ENCODE measurements at places on chromosomes 12 and 14. TPM values are rescaled to one million over a fixed set of nuclear protein-coding genes. Genes with fewer than 3 reads are reported as not detected.

RIPK3 gene
- polyA plus RNA-seq = 1.7 TPM

RPS6KA5 gene
- 7.1 TPM for polyA plus RNA-seq

- DNase-seq = no peak
Observed at GRCh38 chr12:65662590-65662989, 161.7 kb upstream of the HMGA2 start.

- DNase-seq = no peak
Observed at GRCh38 chr12:49189731-49190716, 1.1 kb upstream of the TUBA1A start.

- no peak for DNase-seq
Observed at GRCh38 chr12:19771858-19772257, 332.6 kb downstream of the AEBP2 start.

C12orf42 gene
- 3.0 TPM for polyA plus RNA-seq

DNA sequence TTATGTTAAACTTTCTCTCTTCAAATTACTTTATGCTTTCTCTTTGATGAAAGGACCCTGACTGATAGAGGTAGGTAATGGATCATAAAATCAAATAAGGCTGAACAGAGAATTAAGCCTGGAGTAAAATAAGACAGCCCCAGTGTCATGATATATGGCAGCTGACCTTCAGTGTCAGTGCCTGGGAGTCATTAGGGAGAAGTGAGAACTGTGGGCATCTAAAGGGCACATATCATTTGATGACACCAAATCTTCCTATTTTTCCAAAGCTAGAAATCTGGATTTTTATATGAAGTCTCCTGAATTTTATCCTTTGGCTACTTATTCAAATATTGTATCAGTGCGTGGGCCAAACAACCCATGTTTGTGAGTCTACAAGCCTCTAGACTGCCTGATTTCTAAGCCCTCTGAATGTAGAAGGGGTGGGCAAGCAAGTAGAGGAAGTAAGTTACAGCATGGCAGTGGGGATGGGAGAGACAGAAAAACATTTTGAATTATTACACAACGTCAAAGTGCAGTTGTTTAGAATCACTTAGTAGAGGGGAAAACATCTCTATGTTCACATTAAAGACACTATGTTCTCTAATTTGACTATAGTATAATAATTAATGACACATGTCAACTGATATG is 10.0 kb downstream of the SLC39A9 start:
- DNase-seq = no peak

- no peak for DNase-seq
Observed at GRCh38 chr14:42130815-42131214, 524.1 kb downstream of the LRFN5 start.

DNA sequence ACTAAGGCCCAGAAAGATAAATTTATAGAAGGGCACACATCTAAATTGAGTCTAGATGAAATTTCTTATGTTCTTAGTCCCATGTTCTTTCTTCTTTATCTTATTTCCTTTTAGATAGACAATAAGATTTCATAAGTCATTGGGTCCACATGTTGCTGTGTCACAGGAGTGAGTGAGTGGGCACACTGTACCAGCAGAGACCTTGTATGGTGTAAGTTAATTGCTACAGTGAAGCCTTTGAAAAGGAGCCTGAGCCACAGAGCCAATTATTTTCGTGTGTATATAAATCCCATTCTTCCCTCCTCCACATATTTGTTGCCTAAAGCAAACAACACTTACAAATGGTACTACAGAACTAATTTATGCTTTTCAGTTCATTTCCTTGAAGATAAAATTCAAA is 79.1 kb downstream of the GRIP1 start:
- DNase-seq = no peak

TAS2R7 gene
- not detected for polyA plus RNA-seq

PPP1R36 gene
- polyA plus RNA-seq = 0.55 TPM

RPL10L gene
- polyA plus RNA-seq = 0.25 TPM

- DNase-seq = no peak
Observed at GRCh38 chr14:49816844-49817243, 35.7 kb downstream of the NEMF start.

GRCh38 chr12:44375694-44376093 is 500.4 kb downstream of the NELL2 start:
- no peak for DNase-seq

DNA sequence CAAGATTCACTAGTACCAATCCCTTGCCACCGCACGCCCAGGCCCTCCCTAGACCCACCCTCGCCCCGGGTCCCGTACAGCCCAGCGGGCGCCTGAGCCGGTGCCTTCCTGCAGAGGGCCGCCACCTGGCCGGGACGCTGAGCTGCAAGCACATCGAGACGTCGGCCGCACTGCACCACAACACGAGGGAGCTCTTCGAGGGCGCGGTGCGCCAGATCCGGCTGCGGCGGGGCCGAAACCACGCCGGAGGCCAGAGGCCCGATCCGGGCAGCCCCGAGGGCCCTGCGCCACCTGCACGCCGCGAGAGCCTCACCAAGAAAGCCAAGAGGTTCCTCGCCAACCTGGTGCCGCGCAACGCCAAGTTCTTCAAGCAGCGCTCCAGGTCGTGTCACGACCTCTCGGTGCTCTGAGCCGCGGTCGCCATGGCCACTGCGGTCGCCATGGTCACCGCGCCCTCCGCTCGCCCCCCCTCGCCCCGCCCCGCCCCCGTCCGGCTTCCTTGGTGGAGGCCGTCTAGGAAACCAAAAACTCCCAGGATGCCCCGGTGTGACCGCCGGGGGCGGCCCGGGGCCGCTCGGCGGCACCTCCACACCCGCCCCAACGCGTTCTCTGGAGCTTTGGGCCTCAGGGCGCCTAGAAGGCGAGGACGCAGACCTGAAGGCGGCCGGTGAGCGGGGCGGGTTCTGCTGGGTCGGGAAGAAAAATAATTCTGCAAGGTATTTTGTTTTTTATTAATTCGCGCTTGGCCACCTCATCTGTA is 3.7 kb downstream of the REM2 start:
- DNase-seq = peak; percentile 45

SERPINA6 gene
- not detected for polyA plus RNA-seq

GAPDH gene
- 2,569 TPM for polyA plus RNA-seq

- no peak for DNase-seq
Observed at GRCh38 chr12:51351913-51352532, 5.5 kb upstream of the CELA1 start.

- DNase-seq = no peak
Observed at GRCh38 chr14:104515059-104515810, 64.3 kb upstream of the C14orf180 start.

- no peak for DNase-seq
Observed at GRCh38 chr12:61956545-61956944, 303.7 kb upstream of the USP15 start.

- no peak for DNase-seq
Observed at GRCh38 chr12:50572760-50573159, 68.0 kb downstream of the DIP2B start.

- no peak for DNase-seq
Observed at GRCh38 chr12:49126852-49127763, 4.1 kb downstream of the TUBA1B start.

GRCh38 chr14:76946753-76947077 is 81.8 kb downstream of the IRF2BPL start:
- no peak for DNase-seq

MYH6 gene
- 7.7 TPM for polyA plus RNA-seq

- no peak for DNase-seq
Observed at GRCh38 chr14:89807151-89807550, 147.4 kb downstream of the EFCAB11 start.

HAL gene
- polyA plus RNA-seq = 0.82 TPM

GRCh38 chr12:14471497-14471896 is 96.2 kb downstream of the PLBD1 start:
- DNase-seq = no peak

PIK3C2G gene
- polyA plus RNA-seq = not detected

CEBPE gene
- not detected for polyA plus RNA-seq

GRCh38 chr14:29339494-29340172 is 573.0 kb downstream of the FOXG1 start:
- DNase-seq = no peak

DNA sequence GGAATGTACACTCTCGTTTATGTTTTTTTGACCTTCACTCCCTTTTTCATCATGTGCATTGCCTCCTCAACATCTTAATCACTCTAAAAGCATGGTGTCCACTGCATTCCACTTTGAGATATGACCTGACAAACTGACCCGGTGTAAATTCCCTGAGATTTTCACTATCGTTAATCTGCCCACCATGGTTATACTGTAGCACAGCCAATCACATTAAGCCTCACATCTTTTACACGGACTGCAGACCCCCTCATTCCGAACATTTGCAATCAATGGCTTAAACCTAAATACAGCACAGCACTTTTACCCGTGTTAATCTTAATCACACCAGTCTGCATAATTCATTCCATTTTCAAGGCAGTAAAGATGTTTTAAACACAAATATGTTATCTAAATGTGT is 2.4 kb downstream of the RERG start:
- DNase-seq = no peak

DNA sequence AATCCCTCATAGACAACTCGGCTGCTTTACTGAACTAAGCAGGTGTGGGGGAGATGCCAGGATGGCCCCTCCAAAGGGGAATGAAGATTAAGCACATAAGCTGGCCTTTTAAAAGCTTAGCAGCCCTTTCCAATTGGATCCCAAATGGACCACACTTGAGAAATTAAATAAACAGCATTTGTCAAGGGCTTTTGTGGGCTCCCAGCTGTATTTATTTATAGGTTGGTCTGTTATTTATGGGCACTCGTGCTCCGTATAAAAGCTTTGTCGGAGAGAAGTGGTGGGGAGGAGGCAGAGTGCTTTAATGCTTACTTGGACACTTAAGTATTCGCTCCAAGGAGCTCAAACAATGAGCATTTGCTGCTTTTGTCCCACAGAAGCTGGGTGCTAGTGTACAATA is 580.2 kb downstream of the MED13L start:
- no peak for DNase-seq

SCN8A gene
- 1.0 TPM for polyA plus RNA-seq

DNA sequence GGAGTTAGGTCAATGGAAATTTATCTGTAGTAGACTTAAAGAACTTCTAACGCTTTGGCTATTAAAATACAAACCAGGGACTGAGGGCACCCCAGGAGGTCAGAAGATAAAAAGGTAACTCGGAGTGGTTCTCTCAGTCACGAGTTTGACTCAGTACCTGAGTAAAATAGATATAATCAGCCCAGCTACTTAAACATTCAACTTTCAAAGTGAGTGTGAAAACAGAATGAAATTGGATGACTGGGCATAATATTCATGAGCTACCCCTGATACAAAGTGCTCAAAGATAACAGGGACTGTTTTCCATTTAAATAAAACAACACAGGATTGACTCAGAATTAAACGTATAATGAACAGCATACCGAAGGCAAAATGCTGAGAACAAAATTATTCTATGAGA is 75.0 kb downstream of the FOXN3 start:
- no peak for DNase-seq

DNA sequence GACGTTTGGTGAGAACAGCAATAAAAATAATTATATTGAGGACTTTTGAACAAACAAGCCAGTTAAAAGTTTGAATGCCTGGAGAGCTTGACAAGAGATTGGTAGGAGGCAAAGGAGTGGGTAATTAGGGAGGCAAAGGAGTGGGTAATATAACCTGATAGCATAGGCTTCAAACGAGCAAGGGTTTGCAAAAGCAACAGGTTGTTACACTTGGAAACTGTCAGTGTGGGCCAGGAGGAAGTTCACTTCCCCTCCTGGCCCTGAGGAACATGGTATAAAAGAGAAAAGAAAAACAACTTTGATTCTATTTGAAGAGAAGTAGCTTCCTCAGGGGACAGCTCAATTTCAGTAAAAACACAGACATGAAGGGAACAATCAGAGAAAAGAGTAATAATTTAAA is 121.7 kb downstream of the CCER1 start:
- DNase-seq = no peak

GRCh38 chr12:34403706-34404376 is 381.5 kb downstream of the ALG10 start:
- no peak for DNase-seq

DNA sequence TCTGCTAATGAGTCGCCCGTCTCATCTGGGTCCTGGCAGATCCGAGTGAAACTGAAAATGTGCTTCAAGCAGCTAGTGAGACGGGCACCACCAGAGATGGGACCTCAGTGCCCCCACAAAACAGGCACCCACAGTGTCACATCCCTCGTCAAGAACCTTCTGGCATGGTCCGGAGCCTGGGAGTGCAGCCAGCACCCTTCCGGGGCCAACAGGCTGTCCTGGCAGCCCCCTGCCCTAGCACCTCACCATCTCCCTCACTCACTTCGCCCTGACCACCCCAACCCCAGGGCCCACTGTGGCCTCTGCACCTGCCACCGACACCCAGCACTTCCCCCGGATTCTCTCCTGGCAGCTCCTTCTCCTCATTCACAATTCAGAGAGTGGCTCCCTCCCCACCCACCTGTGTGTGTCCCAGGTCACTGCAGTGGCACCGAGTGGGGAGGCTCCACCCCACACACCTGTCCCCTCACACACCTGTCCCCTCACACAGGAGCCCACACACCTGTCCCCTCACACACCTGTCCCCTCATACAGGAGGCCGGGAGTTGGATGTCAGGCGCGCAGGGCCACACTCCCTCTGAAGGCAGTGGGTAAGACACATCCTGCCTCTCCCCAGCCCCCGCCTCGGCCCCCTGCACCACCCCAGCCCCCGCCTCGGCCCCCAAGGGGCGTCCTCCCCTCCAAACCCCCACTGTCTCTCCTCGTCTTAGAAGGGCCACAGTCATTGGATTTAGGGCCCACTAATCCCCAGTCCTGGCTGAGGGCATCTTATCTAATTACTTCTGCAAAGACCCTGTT is 7.9 kb downstream of the GALNT9 start:
- DNase-seq = no peak

OR2AP1 gene
- not detected for polyA plus RNA-seq

DNA sequence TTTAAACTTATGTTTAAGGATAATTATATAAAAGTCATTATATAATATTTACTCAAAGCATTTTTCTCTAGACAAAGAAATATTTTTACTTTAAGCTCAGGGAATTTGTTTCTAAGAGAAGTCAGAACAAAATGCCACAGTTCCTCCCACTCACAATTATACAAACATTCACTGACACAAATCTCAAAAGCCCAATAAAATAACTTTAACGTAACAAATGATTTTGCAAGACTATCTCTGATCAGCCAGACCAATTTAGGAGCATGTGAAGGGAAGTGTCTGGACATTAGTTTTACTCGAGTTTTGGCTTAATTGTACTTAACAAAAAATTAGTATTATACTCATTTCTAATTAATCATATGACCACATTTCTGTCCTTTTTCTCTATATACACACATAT is 41.2 kb downstream of the COCH start:
- DNase-seq = no peak

GZMH gene
- polyA plus RNA-seq = not detected

CCDC196 gene
- polyA plus RNA-seq = not detected

CDH24 gene
- polyA plus RNA-seq = 2.3 TPM

DNA sequence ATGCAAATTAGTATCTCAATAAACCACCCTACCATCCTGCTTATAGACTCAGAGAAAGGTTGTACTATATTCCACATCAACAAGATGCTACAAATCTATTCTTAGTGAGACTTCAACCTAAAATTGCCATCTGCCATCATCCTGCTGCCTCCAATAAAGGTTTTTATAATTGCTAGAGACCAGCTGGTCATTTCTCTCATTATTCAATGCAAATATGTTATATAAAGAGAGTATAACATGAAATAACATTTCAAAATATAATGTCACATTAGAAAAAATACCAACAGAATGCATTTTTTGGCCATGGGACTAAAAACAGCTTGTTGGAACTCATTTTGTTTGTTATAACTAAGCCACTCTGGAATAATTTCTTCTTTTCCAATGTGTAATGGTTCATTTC is 247.3 kb downstream of the LRIG3 start:
- DNase-seq = no peak

Data from muscle of arm (tissue), 14 donors.